ENCODE measurements at places on chromosomes 12 and 14.

DNA sequence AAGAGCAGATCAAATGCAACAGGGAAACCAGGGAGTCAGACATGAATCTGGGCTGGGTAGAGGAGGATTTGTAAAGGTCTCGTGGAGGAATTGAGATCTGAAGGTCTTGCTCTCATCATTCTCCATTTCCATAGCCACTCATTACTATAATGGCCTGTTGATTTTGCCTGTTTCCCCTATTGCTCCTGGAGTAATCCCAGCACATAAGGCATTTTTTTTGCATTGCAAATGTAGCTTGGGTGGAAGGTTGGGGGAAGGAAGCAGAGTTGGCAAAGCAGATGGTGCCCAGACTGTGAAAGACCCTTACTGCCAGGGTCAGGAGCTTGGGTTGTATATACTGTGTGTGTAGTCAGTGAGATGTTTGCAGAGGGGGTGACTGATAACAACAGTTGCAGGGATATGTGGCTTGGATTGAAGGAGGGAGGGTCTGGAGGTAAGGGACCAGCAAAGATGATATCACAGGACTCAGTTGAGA, 116.0 kb downstream of the TTC6 start:
- DNase-seq: no peak

DNA sequence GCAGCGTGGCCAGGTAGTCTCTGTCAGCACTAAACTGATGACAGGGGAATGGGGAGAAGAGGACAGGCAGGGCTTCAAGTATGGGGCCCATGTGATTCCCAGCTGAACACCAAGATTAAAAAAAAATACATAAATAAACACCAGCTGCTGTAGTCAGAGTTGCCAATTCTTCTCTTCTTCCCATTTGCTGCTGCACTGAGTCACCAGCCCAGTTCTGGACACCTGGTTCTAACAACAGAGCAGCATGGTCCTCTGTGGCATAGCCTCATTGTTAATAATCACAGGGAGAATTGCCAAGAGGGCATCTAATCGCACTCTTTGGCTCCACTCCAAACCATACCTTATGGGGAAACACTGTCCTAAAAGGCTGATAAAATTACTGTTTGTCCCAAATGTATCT, 15.1 kb downstream of the PPM1H start:
- peak; percentile 77 for DNase-seq

- DNase-seq: no peak
Measured at GRCh38 chr12:101498252-101498651, 23.1 kb downstream of the SPIC start.

DNA sequence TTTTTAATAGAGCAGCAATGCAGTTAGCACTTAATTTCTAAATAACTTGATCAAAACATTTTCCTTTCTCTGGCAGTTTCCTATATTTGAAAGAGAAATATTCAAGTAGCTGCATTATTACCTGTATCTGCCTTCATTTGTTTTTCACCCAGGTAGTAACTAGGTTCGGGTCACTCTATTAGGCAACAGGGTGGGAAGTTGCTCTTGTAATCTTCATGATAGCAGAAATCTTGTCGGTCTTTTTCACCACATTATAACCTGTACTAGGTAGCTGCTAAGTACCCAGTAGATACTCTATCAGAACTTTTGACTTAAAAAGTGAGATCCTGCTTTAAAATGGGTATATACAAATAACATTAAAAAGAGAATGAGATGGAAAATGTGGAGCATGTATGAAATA, 2.4 kb upstream of the PIK3C2G start:
- DNase-seq: no peak

- no peak for DNase-seq
Measured at GRCh38 chr14:89373185-89373584, 43.8 kb downstream of the FOXN3 start.

GRCh38 chr14:74155749-74156148, 71.0 kb downstream of the LIN52 start:
- no peak for DNase-seq

DNA sequence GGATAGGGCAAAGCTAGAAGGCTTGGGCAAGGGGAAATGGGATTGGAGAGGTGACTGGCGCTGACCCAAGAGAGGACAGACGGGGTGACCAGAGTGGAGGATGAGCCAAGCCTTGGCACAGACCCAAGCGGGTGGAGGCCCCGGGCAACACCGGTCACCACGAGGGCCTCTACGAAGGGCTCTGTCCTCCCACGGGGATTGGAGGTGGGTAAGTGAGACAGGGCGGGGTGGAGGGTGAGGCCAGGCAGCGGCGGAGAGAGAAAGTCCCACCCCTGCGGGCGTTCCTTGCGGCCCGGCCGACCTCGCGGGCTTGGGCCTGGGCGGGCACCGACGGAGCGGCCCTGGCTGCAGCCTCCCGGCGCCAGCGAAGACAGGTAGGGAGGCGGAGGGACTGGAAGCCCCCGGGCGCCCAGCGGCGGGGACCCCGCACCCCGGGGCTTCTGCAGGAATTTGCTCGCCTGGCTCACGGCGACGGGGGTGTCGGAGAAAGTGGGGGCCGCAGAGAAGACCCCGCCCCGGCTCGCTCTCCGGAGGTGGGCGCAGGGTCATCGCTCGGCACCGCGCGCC, at the start of gene PAPLN:
TSS of gene PAPLN (plus strand) at position 288 of the 567 bp plus-strand sequence. CDS start 2,273 bp downstream, outside the sequence.
- peak; percentile 65 for DNase-seq

DNA sequence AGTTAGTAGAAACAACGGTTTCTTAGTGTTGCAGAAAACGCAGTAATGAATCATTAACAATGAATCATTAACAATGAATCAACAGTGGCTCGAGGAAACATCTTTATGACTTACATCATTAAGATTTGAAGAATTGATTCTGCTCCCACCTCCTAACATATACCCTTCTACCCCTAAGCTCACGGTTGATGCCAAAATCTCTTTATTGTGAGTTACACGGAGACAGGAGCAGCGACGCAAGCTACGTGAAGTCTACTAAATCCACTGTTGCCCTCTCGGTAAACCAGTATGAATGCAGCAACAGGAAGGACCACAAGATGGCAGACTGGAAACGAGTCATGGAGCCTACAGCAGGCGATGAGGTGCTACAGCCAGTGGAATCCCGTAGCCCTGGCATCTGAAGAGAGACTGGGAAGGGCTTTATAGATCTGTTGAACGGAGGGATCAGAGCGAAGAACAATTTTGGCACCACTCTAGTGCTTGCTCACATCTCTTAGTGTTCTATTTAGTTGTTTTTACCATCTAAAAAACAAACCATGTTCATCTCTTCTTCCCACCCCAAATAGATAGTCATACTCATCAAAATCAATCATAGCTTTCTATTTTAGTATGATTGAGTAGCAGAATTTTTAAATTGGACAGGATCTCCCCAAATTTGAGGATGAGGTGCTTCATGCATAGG, 332.7 kb downstream of the DUSP6 start:
- peak; percentile 84 for DNase-seq

GRCh38 chr12:62522984-62523383, 56.4 kb downstream of the MON2 start:
- peak; percentile 20 for DNase-seq

DNA sequence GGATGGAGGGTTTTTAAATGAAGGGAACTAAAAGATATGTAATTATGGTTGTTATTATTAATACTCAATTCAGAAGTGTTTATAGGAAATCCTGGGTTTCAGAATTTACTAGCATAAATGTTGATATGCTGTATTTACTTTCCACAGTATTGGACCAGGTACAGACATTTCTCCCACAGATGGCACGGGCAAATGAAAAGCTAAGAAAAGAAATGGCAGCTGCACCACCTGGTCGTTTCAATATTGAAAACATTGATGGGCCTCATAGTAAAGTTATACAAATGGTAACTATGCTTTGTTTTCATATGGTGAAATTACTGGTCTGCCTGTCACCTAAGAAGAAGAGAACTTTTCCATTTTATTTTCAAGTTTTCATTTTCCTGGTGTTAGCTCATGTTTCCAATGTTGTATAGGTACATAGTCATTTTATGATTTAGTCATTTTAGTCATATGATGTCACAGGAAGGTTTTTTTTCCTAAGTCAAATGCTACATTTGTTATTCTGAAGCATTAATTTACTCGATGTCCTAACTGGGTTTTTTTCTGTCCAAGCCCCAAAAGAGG, 5.5 kb downstream of the NOPCHAP1 start:
- DNase-seq: no peak

DNA sequence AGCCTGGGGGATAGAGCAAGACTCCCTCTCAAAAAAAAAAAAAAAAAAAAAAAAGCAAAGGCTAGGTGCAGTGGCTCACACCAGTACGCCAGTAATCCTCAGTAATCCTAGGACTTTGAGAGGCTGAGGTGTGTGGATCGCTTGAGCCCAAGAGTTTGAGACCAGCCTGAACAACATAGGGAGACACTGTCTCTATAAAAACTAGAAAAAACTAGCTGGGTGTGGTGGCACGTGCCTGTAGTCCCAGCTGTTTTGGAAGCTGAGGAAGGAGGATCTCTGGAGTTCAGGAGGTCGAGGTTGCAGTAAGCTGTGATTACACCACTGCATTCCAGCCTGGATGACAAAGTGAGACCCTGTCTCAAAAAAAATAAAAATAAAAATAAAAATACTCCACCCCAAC, 8.9 kb upstream of the RBM25 start:
- no peak for DNase-seq

DNA sequence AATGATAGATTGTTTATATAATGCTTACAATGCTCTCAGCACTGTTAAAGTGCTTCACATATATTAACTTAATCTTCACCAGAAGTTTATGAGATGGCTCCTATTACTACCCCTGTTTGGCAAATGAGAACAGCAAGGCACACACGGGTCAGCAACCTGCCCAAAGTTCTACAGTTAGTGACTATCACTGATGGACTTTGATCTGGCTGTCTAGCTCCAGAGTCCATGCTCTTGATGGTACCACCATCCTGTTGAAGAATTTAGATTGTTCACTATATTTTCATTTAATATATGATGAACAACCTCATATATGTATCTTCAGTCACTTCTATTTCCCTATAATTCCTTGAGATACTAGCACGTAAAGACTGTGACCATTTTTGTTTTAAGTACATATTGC, 10.6 kb downstream of the GLIPR1 start:
- DNase-seq: no peak

DNA sequence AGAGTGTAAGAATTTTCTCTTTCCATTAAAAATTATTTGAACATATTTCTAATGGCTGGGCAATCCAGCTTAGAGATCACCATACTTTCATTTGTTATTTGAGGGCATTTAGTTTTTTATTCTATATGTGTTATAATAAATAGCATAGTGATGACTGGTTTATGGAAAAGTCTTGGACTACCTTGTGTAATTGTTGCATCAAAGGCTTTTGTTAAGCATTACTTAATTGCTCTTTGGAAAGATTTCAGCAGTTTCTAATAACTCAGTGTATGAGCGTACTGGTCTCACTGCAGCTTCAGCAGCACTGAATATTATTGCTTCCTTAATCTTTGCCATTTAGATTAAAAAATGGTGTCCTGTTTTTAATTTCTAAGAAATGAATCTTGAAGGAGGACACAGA, 22.8 kb downstream of the TMEM19 start:
- no peak for DNase-seq

DNA sequence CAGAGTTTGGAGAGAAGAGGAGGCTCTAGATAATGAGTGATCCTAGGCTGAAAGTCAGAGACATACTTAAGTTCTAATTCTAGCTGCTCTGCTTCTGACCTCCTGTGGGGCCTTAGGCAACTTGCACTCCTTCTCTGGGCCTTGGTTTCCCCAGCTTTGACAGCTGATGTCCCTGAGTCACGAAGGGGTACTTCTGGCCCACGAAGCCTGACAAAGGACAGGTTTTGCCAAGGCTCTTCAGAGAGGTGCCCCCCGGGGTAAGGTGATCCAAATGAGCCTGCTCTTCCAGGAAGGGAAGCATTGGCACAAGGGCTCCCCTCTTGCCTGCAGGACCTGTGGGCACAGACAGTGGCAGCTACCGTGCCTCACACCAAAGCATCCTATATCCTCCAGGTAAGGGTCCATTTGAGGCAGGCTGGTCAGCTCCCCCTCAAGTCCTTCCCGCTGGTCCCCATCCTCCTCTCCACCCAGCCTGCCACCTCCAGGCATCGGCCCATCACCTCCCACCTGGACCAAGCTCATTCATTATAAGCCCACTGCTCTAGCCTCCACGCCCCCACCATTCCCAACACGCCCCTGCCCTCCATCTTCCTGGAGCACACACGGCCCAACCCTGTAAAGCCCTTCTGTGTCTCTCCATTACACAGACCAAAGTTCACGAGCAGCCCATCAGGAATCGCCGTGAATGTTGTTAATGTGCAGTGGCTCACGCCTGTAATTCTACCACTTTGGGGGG, 1.9 kb upstream of the PPP1R13B start:
- no peak for DNase-seq

- no peak for DNase-seq
Measured at GRCh38 chr14:93195316-93195999, 10.3 kb downstream of the LYSET start.

GRCh38 chr12:71892059-71892458, 46.6 kb upstream of the TPH2 start:
- no peak for DNase-seq

DNA sequence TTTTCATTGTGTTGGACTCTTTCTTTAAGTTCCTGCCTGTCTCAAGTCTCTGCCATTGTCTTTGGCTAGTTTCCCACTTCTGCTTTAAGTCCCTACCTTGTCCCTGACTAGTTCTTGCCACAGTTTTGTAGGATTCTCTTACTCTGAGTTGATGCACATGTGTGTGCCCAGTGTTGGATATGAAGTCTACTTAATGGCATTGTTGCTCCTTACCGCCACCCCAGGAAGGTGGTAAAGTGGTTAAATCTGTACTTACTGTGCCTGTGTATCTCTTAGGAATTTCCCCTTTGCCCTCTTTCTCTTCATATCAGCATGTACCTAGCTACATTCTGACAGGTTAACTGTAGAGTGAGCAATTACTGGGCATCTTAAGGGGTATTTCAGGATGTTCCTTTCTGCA, 227.1 kb downstream of the NUBPL start:
- DNase-seq: no peak

DNA sequence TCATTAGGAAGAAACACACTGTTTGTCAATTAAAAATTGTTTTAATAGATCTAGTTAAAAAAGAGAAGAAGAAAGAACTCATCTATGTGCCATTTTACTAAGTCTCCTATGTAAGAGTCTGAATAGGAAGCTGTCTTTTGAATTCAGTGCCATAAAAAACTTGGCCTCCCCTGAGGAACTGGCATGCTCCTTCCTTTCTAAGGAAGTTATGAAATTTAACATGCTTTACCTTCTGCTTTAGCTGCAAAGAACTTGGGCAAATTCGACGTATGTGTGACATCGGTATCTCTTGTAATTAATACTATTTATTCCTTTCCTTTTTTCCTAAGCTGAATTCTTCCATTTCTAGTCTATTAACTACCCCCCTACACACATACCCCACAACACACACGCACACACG, 12.5 kb downstream of the TM7SF3 start:
- no peak for DNase-seq

GRCh38 chr12:90404071-90404470, 550.9 kb downstream of the CCER1 start:
- no peak for DNase-seq

DNA sequence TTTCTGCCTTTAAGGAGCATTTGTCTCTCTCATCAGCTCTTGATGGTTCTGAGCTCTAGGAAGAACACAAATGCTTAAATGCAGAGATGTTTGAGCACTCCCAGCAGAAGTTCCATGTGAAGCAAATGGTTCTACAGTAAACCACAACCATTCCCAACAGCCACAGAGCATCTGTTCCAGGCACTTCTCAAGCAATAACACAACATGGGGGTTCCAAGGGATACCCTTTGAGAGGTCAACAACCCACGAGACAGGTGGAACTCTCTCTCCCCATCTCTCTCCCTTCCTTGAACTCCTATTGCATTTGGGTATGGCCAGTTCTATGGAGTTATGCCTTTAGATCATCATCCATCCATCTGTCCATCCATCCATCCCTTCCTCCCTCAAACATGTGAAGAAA, 5.2 kb upstream of the COL2A1 start:
- DNase-seq: no peak

GRCh38 chr14:83533734-83534133, 1996.2 kb upstream of the FLRT2 start:
- no peak for DNase-seq

Measured in M059J (cell line).